G401 (cell line): ENCODE measurements at places on chromosomes 13 and 19. TPM values are rescaled to one million over a fixed set of nuclear protein-coding genes. Genes with fewer than 3 reads are reported as not detected.

The CAPN12 gene
- total RNA-seq, result 5.3 and 5.8 TPM in 2 replicates

The FCER2 gene
- total RNA-seq, result not detected in 2 replicates

The WDR87 gene
- not detected in 2 replicates for total RNA-seq

- no peak for DNase-seq
Measured at GRCh38 chr13:77817521-77817920, 101.1 kb downstream of the EDNRB start.

GRCh38 chr13:113192279-113192678 is 16.2 kb downstream of the PCID2 start:
- no peak for DNase-seq

DNA sequence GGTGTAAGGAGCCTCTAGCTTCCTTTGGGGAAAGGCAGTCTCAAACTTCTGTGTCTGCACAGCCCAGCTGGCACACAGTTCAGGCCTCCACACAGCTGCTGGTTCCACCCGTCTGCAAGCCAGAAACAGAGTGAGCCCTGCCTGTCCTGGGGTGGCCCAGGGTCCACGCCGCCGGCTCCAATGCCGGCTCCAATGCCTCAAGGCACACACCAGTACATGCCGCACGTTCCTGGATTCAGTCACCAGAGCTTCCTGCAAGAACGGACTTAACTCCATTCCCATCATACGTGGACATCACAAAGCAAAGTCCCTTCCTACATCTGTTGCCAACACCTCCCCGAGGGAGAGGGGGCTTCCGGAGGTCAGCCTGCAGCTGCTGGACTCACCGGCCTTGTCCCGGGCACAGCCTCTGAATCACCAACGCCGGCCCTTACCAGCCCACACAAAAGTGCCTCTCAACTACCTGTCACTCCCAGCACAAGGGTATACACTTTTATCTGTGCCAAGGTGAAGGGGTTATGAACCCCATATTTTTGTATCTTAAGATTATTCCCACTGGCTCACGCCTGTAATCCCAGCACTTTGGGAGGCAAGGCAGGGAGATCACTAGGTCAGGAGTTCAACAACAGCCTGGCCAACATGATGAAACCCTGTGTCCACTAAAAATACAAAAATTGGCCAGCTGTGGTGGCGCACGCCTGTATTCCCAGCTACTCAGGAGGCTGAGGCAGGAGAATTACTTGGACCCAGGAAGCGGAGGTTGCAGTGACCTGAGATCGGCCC is 8.5 kb downstream of the SH3GL1 start:
- DNase-seq, result no peak
